ENCODE measurements at places on chromosomes 6 and 20. TPM values are rescaled to one million over a fixed set of nuclear protein-coding genes. Genes with fewer than 3 reads are reported as not detected.

Gene PCK1
- total RNA-seq = not detected

Gene IYD
- not detected for total RNA-seq

Gene COL10A1
- total RNA-seq = not detected

Gene ERVFRD-1
- not detected for total RNA-seq

Gene SAMD5
- total RNA-seq = 1.6 TPM

Gene MEI4
- total RNA-seq = 0.44 TPM

Gene EDN1
- not detected for total RNA-seq

Gene FARS2
- total RNA-seq = 23.3 TPM

Gene MYLK4
- total RNA-seq = 0.96 TPM

Gene NKX2-4
- total RNA-seq = not detected

Gene EMILIN3
- total RNA-seq = 7.5 TPM

Gene ZSCAN23
- total RNA-seq = 12.5 TPM

Gene BPIFB2
- total RNA-seq = not detected

Gene IL17A
- total RNA-seq = not detected

Gene PPP1R14C
- 7.3 TPM for total RNA-seq

Gene PPARD
- total RNA-seq = 26.3 TPM

Gene CAPN11
- not detected for total RNA-seq

Gene LPA
- 0.43 TPM for total RNA-seq

Gene HCK
- not detected for total RNA-seq

Gene MDFI
- total RNA-seq = 64.2 TPM

Gene ETV7
- not detected for total RNA-seq
